ENCODE measurements at places on chromosomes 11 and 22.
A peak's percentile ranks its signal among the peaks of the same experiment; 100 is the strongest.

DNA sequence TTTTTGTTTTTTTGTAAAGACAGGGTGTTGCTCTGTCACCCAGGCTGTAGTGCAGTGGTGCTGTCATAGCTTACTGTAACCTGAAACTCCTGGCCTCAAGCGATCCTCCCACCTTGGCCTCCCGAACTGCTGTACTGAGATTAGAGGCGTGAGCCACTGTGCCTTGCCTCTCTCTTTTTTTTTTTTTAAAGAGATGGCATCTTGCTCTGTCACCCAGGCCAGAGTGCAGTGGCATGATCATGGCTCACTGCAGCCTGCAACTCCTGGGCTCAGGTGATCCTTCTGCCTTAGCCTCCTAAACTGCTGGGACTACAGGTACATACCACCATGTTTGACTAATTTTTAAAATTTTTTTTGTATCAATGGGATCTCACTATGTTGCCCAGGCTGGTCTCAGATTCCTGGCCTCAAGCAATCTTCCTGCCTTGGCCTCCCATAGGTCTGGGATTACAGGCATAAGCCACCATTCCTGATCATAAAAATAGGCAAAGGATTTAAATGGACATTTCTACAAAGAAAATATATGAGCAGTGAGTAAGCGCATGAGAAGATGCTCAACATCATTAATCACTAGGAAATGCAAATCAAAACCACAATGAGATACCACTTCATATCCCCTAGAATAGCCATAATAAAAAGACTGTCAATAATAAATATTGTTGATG is 17.3 kb upstream of the CLNS1A start:
- DNase-seq: no peak

DNA sequence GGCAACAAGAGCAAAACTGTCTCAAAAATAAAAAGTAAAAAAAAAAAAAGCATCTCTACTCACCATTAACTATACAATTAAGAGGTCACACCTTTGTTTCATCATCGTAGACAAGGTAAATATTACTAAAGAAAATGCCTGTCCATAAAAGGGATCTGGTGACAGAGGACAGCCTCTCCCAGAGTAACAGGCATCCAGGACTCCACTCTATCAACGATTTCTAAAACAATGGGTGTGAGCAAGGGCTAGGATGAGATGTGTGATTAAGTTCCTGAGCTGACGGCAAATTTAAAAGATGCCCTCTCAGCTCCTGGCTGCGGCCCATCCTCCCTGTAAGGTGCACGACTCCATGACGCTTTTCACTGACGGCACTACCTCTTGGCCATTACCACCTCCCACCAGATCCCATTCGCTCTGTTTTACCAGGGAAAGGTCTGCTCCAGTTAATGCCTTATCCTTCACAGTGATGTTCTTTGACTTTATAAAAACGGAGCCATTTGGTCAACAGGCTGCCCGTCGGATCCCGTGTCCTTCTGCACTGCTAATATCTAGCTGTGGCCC is 2.3 kb upstream of the TMEM45B start:
- DNase-seq: no peak

GRCh38 chr11:16297332-16297731 is 59.0 kb downstream of the SOX6 start:
- DNase-seq: no peak

DNA sequence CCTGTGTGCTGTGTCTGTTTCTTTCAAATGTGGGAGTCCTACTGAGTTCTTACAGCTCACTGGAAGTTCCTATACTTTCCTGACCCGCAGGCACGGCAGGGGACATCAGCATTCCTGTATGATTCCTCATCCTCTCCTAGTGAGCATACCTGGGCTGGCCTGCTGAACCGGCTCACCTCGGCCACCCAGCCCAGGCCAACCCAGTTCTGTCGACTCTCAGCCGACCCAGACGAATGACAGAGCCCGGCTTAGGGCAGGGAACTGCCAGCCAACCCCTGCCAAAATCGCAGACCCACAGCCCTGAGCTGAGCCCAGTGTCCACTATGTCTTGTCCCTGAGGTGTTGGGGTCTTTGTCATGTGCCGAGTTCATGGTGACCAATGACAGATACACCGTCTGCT is 339.7 kb downstream of the BRD1 start:
- no peak for DNase-seq

GRCh38 chr22:47354668-47355387 is 592.4 kb downstream of the TBC1D22A start:
- no peak for DNase-seq

DNA sequence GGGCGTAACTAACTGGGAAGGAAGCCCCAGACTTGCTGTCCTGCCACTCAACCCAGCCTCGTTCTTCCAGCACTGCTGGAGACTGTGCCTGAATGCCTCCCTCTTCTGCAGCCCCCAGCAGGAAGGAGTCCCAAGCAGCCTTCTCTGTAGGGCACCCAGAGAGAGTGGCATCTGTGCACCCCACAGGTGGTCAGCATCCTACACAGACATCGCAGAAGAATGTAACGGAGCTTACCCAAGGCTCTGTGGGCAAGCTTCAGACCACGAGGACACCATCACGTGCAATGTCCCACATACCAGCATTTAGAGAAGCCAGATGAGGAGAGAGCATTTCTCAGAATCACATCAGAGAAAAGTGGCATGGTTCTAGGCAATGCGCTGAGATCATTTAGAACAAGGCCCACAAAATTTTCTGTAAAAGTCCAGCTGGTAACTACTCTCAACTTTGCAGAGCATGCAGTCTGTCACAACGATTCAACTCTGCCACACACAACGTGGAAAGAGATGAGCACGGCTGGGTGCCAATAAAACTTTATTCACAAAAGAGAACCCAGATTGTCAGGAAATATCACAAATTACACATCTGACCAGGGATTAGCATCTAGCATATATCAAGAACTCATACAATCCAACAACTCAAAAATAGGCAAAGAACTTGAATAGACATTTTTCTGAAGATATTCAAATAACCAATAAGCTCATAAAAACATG is 33.4 kb downstream of the SHANK2 start:
- no peak for DNase-seq

GRCh38 chr11:83037877-83038276 is 33.8 kb downstream of the RAB30 start:
- DNase-seq: no peak

DNA sequence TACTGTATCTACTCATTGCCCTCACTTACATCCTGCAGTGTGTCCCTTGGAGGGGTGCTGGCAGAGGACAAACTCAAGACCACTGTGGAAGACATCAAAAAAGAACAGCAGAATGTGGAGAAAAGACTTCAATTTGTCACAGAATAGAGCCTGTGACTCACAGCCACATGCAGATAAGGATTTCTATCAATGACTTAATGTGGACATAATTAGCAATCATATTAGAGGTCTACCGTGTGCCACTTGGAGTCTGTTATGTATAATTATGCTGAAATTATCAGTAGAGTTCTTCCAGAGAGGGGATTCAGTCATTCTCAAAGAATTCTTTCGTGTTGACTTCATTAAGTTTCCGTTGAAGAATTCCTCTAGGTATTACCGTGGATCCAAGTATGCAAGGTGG is 473.5 kb downstream of the MIAT start:
- no peak for DNase-seq

DNA sequence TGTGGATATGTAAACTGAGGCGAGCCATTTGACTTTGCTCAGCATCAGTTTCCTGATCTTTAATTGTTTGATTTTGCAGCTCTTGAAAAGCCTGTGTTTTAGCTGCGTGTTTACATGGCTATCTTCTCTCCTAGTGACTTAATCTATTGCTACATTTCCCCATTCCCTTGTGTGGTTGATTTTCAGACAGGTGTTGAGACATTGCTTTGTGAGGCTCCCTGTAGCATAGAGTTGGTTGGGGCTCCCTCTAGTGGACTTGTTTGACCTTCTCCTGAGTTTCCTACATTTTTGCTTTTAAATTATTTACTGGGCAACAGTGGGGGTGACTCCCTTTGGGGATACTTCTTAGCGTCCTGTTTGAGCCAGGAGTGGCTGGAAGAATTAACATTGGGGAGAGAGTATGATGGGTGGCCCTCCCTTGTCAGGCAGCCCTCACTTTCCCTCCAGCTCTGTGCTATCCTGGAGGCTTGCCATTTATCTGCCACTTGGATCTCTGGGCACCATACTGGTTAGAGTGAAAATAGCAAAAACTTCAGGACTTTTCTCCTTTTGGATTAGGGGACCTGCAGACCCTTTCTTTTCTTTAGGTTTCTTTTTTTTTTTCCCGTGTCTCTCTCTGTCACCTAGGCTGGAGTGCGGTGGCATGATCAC is 9.2 kb upstream of the CBL start:
- peak; percentile 48 for DNase-seq

DNA sequence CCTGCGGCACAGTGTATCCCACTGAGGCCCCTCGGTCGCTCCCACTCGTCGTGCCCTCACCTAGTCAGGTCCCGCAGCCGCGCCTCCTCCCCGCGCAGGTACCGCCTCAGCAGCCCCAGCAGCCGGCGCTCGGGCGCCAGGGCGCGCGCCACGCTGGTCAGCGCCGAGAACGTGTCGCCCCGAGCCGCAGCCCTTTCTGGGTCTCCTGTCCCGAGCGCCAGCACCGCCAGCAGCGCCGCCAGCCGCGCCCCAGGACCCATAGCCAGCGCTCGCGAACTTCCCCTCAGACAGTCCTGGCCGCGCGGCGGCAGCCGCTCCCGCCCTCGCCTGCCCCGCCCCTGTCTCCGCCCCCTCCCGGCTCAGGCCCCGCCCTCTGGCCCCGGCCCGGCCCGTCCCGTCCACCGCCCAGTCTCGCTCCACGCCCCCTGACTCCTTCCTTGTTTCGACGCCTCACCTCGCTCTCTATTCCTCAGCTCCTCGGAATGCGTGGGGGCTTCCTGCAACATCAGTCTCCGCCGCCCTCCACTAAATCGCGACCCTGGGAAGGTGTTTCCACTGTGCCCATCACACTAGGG is at the start of gene P4HA3:
TSS of gene P4HA3 (minus strand) at position 289 of the 575 bp plus-strand sequence. CDS start at position 260, 29 bp downstream.
- DNase-seq: no peak

- DNase-seq: no peak
These were observed 169.6 kb downstream of the ETS1 start for GRCh38 chr11:128417607-128418324.

DNA sequence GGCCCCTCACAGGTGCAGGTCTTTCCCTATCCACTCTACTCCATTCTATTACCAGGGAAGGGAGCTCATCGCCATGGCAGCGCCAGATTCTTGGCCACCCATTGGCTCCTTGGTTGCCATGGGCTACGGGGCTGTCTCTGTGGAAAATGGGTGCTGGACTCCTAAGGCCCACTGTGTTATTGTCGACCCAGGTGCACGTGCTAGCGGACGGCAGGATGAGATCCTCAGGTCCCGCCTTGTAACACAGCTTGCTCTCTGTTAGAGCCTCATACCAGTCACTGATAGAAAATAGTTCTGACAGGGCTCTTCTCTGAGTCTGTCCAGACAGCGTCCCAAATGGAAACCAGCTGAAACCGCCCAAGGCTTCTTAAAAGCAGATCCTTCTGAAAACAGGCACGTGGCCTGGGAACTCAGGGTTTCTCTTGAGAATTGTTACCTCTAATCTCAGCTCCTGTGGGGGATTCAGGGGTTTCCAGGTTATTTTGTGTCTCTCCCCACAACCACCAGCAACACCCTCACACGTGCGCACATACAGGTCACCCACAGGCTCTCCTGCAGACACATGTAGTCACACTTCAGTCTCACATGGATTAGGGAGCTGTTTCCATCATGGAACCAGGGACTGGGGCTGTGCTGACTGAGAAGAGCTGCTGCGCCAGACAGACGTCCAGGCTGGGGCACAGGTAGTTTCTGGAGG is 1.5 kb downstream of the TUB start:
- DNase-seq: no peak

DNA sequence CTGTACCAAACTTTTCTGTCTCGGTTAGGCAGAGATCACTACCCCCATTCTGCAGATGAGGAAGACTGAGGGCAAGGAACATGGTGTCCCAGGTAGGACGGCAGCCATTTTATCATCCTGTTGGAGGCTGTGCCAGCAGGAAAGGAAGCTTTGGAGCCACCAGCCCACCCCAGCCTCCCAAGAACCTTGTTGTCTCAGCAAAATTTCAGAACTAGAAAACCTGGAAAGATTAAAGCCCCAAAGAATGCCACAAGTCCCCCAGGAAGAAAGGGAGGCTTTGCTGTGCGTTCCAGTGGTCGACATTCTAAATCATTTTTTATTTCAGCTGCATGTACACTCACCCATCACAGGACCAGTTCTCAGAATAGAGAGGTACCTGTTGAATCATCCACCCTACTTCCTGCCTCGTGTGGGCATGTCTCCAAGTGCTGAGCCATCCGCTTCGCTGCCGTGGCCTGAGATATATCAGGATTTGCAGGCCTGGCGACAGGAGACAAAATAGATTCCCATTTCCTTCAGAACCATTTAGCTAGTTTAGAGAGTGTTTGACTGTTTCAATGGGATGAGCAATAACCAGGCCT is 13.0 kb upstream of the EIF3D start:
- peak; percentile 17 for DNase-seq

DNA sequence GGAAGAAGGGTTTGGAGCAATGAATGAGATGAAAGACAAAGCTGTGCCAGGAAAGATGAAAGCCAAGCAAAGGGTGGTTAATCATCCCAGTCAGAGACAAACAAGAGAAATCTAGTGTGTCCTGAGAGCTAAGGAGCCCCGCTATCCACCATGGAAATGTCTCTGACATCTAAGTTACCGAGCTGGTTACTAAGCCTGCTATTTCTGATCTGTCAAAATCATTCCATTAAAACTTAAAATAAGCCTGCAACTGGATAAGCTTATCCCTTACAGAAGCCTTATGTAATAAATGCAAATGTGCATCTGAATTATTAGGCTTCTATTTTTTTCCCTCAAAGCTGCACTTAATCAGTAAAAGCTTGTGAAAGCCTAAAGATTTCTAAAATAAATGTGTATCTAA is 22.1 kb upstream of the SESN3 start:
- no peak for DNase-seq

GRCh38 chr11:59012398-59013265 is 73.3 kb downstream of the GLYATL1 start:
- DNase-seq: no peak

All from stimulated activated CD4-positive, alpha-beta T cell treated with anti-CD3 and anti-CD28 coated beads, TNF-alpha, amount 100 ng/mL, for 24 hours (primary cell).